ENCODE measurements at places on chromosomes 1 and 21. TPM values are rescaled to one million over a fixed set of nuclear protein-coding genes. Genes with fewer than 3 reads are reported as not detected.

DNA sequence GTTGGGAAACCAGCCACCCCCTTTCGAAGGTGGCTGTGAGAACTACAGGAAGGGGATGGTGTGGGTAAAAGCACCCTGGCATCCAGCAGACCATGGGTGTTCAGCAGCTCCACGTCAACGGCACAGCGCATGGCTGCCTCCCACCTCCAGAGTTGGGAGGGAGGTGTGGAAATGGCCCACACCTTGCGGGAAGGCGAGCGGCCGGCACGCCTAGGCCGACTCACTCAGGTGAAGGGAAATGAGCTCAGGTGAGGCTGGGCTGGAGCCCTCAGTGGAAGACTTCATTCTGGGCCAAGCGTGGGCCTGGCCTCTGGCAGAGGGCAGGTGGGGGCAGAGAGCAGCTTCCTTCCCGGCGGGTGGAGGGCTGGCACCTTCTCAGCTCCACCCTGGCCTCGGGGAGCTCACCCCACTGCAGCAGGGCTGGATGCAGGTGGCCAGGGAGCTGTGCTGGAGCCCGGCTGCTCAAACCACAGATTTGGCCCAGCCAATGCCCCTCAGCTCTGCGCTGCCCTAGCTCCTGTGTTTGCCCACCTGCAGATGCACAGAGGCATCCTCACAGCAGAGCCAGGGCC is 24.8 kb upstream of the ALDH4A1 start:
- peak; percentile 49 for DNase-seq

DNA sequence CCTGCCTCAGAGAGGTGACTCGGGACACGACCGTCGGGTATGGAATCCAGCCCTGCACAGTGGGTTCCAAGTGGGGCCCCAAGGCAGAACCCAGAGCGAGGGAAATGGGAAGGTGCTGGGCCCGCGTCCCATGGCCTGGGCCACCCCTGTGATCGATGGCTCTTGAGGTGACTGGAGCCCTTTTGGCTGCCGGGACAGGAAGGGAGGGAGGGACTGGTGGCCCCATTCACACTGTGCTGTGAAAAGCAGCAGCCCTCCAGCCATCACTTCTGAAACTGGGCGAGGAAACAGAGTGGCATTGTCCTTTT is 110.4 kb upstream of the IFFO2 start:
- DNase-seq, result no peak

GRCh38 chr21:15063081-15063813 is 1.6 kb downstream of the NRIP1 start:
- DNase-seq, result no peak

GRCh38 chr1:41720861-41721410 is 197.8 kb downstream of the HIVEP3 start:
- DNase-seq, result no peak

DNA sequence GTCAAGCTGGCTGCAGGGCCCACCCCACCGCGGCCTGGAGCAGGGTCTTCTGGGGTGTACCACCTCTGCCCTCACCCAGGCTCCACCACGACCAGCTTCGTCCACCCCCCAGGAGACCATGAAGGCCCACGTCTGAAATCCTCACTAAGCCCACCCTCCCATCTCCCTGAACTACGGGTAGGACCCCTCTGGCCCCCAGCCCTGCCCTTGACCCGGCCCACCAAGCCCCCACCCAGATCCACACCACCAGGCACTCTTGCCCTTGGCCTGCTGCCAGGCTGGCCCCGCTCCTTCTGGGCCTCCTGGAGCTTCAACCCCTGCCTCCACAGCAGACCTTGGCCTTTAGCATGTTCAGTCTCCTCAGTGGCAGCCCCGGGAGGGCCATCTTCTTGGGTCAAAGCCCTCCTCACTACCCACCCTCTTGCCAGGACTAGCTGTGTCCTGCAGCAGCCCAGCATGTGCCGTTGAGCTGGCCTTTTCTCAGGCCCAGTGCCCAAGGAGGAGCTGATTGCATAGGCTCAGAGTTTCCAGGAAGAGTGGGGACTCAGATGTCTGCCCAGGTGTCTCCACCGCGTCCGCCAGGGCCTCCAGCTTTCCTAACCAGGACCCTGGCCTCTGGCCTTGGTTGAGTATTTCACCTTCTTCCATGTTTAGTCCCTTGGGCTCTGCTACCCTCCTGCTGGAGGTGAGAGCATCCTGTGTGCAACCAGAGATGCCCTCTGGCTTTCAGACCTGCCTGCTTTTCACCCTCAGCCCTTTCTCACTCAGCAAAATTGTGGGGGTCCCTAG is 17.7 kb upstream of the SAMD11 start:
- DNase-seq, result peak; percentile 79

The DUSP23 gene
- total RNA-seq, result 24.2 TPM

The LIPI gene
- not detected for total RNA-seq

DNA sequence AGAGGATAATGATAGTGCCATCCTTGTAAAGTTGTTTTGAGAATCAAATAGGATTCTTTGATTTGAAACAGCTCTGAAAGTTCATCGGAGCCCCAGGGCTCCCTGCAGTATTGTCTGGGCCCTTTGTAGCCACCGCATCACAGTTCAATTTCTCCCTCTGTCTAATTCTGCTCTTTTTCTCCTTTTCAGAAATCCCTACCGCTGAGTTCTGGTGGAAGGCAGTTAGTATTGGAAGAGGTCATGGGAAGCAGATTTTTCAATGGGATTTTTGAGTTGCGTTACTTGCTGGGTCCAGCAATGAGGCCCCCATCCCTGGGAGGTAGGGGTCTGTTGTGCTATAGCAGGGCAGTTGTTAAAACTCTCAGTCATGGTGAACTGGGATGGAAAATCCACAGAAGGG is 101.0 kb upstream of the DISP3 start:
- no peak for DNase-seq

DNA sequence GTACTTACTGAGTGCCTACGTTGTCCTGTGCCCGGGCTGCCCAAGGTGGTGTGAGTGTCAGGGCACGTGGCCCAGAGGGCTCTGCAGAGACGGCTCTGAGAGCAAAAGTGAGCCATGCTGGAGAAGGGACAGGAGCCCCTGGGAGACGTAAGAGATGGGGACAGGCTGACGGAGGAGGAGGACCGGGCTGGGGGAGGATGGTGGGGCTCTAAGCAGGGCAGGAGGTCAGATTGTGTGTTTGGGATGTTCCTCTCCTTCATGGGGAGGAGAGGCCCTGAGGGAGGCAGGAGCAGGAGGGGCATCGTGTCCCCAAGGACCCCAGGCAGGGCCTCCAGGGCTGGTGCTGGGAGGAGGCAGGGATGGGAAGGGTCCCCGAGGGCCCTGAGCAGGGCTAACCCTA is 158.9 kb downstream of the PCBP3 start:
- DNase-seq, result no peak

DNA sequence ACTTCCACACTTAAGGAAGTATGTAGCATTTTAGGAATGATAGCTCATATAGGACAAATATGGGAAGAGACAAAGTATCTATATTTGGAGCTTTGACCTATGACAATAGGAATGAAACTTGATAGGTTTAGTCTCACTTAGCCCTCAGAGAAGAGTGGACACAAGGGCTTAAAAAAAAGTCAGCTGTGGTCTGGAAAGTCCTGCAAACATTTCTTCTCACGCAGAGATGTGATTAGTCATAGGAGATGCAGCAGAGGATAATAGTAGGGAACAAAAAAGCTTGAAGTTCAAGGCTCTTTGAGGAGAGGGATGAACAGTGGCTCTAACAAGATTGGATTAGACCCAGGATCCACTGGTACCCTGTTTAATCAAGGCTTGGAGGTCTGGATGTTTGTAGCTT is 14.8 kb upstream of the RNF220 start:
- DNase-seq, result no peak

The TMEM54 gene
- total RNA-seq, result 9.1 TPM

The CSMD2 gene
- 0.11 TPM for total RNA-seq

The STPG1 gene
- total RNA-seq, result 7.8 TPM

- DNase-seq, result no peak
These were observed 184.6 kb downstream of the LMO4 start for GRCh38 chr1:87513255-87513654.

GRCh38 chr1:241934201-241934848 is 23.2 kb upstream of the BECN2 start:
- no peak for DNase-seq

The OR2G6 gene
- total RNA-seq, result not detected

The ANXA9 gene
- 0.21 TPM for total RNA-seq

The TACSTD2 gene
- total RNA-seq, result 0.15 TPM

- DNase-seq, result peak; percentile 64
These were observed 72.8 kb downstream of the PLEKHA6 start for GRCh38 chr1:204286831-204287421.

DNA sequence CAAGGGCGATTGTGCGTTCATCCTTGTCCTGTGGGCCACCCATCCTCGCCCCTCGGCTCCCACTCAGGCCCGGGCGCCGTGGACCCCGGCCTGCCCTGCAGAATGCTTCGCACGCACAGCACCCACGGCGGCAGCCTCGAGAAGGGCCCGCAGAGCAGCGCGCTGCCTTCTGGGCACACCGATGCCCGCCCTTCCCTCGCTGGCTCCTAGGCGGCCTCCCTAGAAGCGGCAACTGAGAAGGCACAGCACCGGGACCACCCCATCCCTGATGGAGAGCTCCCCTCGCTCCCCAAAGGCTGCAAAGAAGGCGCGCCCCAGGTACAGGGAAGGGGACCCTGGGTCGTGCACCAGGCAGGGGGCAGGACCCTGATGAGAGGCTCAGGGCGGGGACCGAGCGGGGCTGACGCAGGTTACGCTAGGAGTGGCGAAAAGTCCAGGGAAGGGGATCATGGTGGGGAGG is 971 bp downstream of the CAPZB start:
- DNase-seq, result peak; percentile 73

DNA sequence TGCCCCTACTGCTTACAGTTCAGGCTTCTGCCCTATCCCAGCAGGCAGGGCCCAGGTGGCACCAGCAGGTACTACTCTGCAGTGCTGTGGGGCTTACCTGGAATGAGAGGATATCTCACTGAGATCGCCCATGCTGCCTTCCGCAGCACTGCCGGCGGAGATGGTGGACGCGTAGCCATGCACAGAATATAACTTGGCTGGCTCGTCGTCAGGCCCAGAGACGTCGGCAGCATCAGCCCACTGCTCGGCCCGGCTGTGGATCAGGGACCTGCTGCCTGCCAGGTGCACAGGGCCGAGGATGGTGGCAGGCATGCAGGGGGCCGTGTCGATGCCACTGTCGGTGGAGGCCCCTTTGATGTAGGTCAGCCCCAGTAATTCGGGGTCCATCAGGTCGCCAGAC is 190.9 kb downstream of the SIPA1L2 start:
- no peak for DNase-seq

The TFF2 gene
- total RNA-seq, result not detected

- DNase-seq, result no peak
These were observed 27.1 kb downstream of the KAZN start for GRCh38 chr1:14625572-14625971.

The COQ8A gene
- 204 TPM for total RNA-seq

DNA sequence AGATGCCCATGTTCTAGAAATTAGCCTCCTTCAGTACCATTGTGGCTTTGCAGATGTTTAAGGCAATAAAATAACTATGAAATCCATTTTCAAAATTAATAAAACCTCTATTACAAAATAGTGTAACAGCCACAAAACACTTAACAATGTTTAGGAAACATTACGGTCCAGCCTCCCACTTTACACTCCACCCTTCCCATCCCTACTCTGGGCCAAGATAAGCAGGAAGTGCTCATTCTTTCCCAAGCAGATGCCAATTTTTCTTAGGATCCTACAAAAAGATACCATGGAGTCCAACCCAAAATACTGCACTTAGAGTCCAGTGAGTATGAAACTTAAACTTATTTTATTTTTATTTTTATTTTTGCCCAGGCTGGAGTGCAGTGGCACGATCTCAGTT is 150.8 kb downstream of the NR5A2 start:
- DNase-seq, result no peak

- DNase-seq, result no peak
These were observed 395.0 kb upstream of the NCAM2 start for GRCh38 chr21:20603236-20603635.

- DNase-seq, result no peak
These were observed 6.3 kb downstream of the ITSN1 start for GRCh38 chr21:33648555-33648954.

GRCh38 chr1:173549813-173550212 is 53.1 kb downstream of the SLC9C2 start:
- DNase-seq, result no peak

The TINAGL1 gene
- total RNA-seq, result 141 TPM

The ARMH1 gene
- 1.1 TPM for total RNA-seq

The PIGM gene
- total RNA-seq, result 4.6 TPM

DNA sequence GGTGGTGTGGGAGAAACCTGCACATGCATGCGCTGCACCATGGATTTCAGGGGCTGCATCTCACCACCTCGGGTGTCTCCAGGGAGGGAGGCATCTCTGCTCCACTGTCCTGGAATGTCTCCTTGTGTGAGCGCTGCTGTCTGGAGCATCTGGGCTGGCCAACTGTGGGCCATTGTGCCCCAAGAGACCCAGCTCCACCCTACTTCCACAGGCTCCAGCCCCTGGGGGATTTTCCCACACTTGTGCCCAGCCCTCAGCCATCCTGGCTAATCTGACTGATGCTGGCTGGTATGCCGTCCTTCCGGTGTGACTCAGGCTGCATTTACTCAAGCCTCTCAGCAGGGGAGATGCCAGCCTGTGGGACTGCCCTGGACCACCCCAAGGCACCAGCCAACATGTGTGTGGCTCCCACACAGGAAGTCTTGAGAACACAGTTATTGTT is 62.0 kb downstream of the TRIM11 start:
- DNase-seq, result no peak

The JAM2 gene
- total RNA-seq, result 28.4 TPM

- no peak for DNase-seq
These were observed 28.2 kb downstream of the RNF220 start for GRCh38 chr1:44433209-44433608.

The MAP3K21 gene
- total RNA-seq, result 0.47 TPM
